ENCODE measurements at places on chromosomes 3 and 15.

DNA sequence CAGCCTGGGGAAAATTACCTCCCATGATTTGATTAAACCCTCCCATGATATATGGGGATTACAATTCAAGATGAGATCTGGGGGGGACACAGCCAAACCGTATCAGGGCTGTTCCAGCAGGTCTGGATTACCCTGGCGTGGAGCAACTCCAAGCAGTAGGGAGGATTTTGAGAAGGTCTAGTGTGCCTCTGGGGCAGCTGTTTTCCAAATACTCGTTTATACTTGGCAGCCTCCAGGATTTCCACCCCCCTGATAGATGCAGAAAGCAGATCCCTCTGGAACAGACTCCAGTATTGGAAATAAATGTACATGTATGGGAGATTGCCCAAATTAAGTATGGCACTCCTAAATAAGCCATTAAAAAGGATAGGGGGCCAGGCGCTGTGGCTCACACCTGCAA lies 7.7 kb upstream of the IRAK2 start:
- DNase-seq, result no peak

DNA sequence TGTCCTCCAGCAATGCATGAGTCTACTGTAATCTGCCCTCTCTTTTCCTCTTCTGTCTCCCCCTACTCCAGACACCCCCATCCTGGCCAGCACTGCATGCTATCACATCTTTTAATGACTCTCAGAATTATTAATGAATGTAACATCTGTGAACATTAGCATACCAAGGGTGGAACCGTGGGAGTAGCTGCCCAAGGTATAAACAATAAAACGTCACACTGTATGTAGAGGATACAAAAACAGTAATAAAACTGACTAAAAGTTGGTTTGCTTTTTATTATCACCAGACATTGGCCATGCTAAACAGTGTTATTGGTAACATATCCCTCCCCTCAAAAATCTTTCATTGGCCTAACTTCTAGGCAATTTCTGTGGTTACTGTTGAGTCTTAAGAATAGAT lies 24.7 kb downstream of the NUDT16 start:
- no peak for DNase-seq

DNA sequence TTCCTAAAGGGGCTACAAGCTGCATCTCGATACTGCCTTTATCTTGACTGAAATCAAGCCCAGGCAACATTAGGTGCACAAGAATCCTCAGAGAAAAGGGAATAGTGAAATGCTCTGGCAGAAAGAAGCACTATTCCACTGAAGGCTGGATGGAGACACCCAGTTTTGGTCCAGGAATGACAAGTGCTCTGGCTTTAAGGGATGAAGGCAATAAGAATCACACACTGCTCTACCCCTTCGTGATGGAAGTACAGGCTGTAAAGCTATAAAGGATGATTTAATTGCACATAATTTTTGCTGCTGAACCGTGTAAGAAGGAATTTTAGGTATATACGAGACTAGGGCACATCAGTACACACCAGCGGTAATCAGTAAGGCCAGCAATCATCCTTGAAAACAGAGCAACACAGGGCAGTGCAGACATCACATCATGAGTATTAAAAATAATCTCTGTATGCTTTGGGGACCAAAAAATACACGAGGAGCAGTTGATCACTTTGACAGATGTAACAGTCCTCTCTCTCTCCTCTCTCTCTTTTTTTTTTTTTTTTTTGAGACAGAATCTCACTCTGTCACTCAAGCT lies 414.6 kb upstream of the TBL1XR1 start:
- no peak for DNase-seq

DNA sequence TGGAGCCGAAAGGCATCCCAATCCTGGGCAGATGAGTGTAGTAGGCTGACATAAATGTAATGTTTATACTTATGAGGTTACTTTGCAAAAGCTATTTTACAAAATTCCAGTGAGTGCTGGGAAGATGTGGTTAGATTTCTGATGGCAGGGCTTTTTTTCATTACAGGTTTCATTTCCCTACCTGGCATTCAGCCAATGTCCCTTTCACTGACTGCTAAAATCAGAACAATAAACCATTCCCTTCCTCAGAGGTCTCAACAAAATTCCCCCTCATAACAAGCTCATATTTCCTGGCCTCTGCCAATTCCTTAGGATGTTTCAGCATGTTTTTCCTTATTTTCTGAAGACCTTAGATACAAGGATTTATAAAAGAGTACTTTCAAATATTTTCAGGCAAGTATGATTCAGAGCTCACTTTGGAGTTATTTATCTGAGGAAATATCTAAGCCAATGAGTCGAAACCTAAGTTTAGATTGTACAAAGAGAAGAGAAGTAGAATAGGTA lies 40.9 kb upstream of the CCDC80 start:
- DNase-seq, result no peak

- no peak for DNase-seq
Measured at GRCh38 chr15:92749216-92749615, 93.6 kb upstream of the FAM174B start.

- no peak for DNase-seq
Measured at GRCh38 chr15:98609144-98609852, 39.0 kb upstream of the IGF1R start.

DNA sequence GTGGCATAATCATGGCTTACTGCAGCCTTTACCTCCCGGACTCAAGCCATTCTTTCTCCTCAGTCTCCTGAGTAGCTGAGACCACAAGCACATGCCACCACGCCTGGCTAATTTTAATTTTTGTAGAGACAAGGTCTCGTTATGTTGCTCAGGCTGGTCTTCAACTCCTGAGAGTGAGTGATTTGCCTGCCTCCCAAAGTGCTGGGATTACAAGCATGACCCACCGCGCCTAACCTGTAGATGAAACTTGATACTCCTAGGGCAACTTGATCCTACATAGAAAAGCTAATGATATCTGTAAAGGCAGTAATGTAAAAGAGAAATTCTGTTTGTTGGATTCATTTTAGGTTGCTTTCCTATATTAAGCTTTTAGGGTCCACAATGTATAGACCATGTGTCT lies 391.9 kb upstream of the THRB start:
- no peak for DNase-seq

DNA sequence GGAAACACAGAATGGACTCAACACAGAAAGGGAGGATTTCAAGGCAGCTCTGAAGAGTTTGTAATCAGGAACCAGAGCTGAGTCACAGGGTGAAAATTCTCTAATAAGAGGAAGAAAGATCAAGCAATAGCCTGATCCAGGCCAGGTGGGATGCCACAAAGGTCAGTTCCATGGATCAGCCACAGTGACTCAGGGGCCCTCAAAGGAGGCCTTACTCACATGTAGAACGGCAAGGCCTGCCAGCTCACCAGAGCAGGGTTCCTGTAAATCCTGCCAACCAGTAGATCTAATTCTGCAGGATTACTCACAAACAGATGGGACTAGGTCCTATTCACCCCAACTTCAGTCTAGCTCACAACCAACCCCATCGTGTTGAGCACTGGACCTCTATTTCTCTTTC lies 78.3 kb upstream of the PPP2R3A start:
- DNase-seq, result no peak

GRCh38 chr3:169695031-169695430 lies 31.5 kb upstream of the MECOM start:
- DNase-seq, result no peak

DNA sequence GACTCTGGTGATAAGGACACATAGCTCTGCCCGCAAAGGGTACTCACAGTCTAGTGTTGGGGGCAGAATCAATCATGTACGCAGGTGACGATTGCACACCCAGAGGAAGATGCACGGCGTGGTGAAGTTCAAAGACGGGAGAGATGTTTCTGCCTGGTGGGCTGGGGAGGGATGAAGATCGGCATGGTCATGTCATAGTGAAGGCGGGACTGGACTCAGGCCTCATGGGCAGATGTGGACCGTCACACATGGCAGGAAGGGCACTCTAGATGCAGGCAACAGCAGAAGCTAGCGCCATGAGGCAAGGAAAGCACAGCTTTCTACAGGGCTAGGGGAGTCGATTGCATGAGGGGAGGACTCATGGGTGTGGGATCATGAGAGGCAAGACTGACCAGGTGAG lies 240.6 kb downstream of the OPA1 start:
- DNase-seq, result no peak

GRCh38 chr15:64314456-64314855 lies 41.5 kb downstream of the CSNK1G1 start:
- no peak for DNase-seq

- DNase-seq, result no peak
Measured at GRCh38 chr3:36580716-36581115, 183.6 kb downstream of the DCLK3 start.

DNA sequence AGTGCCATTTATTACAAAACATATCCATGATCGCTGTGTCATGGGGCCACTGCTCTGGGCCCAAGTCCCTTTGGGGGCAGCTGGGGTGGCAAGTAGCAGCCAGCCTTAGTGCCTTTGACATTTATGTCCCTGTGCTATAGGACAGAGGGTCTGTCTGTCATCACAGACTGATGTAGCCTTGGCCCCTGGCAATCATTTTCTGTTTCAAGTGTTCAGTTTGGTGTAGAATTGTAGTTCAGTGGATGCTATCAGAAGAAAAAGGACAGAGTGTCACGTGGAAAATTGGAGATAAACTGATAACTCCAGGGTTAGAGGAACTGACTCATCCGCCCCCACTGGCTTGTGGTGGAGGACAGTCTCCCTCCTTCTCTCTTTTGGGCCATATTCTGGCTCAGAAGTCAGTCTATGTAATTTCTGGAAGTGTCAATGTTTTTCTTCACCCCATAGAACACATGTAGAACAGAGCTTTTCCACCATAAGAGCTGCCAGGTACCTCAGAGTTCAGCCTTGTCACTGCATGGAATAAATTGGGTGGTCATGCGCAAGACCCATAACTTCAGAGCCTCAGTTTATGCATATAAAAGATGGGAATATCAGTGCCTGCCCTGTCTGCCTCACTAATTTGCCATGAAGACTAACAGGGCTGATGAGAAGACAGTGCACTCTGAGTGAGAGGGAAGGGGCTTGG lies 4.5 kb upstream of the MRPS22 start:
- no peak for DNase-seq

DNA sequence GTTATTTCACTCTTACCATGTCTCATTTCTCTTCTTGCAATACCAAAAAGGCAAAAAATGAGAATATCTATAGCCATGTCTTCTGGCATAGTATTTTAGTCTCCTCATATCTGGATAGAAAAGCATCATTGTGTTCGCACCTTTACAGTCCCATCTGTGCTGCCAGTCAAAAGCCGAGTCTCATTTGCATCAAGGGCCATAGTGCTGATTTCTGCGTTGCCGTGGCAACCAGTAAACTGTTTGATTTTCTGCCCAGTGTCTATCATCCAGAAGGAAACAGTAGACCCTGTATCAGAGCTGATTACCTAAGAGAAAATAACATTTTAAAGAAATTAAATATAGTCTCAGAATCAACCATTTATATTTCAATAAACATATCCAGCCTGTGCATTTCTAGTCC lies 86.1 kb upstream of the SERPINI2 start:
- DNase-seq, result no peak

DNA sequence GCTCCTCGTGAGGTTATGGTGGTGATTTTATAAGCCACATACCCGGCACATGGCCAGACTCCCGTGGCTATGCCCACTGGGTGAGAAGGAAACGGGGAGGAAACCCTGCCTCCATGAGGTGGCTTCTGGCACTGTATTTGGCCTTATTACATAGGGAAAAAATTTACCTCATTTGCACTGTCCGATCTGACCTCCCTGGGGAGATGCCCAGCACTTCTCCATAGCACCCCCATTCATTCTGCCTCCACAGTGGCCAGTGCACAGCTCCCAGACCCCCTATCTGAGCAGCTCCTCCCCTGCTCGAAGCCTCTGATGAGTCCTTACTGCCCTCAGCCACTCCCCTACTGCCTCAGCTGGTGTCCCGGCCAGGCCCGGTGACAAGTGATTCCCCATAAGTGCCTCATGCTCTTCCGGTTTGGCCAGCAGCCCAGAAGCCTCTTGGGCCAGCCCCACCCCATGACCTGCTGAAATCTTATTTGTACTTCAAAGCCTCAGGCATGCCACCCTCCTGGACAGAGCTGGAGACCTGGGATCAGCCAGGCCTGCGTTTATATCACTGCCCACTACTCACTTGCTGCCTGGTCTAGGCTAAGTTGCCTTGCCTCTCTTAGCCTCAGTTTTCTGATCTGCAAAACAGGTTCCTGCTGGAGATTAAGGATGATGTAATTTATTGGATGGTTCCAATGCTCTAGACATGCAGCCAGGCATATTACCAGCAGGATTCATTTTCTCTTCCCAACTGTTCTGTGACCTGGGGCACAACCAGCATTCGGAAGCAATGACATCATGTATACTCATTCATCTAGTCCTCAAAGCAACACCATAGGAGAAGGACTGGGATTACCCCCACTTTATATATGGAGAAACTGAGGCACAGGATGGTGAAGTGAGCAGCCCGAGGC lies 30.6 kb upstream of the SLC6A6 start:
- DNase-seq, result no peak

DNA sequence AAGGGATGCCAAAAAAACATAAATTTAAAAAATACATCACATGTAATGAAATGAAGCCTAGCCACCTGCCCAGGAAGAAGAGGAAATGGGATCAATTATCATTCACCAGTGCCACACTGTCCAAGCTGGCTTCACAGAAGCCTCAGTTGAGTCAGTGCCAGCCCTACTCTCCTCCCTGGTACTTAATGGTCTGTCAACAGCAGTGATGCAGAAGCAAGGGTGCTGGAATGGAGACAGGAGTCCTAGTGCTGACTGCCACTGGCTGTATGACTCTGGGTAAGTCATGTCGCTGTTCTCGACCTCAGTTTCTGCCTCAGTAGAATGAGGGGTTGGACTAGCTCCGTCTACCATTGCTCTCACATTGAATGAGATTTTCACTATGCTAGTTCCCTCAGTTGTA lies 78.5 kb upstream of the LARS2 start:
- no peak for DNase-seq

DNA sequence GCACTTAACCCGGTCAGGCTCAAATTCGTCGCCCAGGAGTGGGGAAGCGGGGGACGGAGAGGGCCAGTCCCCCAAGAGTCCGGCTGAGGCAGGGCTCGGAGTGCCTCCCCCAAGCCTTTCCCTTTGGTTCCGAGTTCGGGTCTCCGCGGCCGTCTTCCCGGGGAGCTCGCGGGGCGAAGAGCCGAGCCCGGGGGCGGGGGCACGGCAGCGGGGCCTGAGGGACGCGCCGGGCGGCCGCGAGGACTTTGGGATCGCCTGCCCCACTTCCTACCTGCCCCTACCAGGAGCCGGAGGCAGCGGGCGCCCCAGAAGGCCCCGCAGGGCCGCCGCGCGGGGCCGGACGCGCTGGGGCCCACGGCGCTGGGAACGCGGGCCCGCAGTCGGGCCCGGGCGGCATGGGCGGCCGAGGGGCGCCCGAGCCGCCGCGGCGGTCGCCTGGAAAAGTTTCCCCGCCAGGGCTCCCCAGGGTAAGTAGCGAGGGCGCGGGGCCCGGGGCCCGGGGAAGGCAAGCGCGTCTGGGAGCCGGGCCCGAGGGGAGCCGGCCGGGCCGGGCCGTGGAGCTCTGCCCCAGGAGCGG lies 2.8 kb downstream of the FURIN start:
- DNase-seq, result no peak
